NCI-H2081 (cell line): ENCODE measurements at places on chromosomes 2 and 18.

GRCh38 chr2:207812726-207813080, 43.0 kb upstream of the FZD5 start:
- no peak for DNase-seq

DNA sequence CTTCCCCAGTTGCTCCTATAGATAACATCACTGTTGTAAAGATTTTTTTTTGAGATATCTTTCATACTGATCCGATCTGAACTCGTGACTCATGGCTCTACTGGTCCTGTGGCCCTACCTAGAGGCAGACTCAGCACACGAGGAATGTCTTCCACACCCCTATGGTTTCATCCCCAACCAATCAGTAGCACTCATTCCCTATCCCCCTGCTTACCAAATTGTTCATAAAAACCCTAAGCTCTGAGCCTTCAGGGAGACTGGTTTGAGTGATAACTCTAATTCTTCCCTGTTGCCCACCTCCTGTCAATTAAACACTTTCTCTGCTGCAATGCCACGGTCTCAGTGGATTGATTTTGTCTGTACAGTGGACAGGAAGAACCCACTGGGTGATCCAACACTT, 4.2 kb upstream of the SAP130 start:
- DNase-seq: no peak

DNA sequence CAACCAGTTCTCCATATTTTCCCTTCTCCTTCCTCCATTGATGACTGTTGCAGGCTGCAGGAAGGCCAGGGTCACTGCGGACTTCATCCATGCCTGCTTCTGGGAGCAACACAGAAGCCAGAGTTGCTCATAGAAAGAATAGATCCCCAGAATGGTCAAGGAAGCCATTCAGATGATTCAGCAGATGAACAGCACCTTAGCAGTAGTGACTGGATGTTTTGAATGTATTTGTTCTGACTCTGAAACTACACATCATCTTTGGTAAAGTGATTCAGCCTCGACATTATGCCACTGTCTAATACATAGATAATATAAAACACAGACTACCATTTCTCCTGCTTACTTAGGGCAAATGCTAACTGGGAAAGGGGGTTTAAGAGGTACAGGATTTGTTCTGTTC, 411.6 kb downstream of the RND3 start:
- no peak for DNase-seq

DNA sequence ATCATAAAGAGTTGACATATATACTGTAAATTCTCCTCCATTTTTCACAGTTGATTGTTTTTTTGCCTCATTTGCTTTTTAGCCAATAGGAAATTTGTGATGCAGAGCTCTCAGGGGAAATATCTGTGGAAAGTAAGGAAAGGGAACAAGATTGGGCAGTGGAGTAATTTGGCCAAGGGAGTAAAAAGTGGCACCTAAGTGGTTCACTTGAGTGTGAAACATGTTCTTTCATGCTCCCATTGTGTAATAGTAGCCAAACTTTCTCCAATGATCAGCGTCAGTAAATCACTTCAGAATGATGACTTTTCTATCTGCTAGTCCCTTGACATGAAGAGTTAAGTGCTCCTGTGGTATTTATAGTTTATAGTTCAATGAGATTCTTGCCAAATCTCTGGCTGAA, 141.9 kb upstream of the KCNJ3 start:
- DNase-seq: no peak
